ENCODE measurements at places on chromosomes 13 and 19. TPM values are rescaled to one million over a fixed set of nuclear protein-coding genes. Genes with fewer than 3 reads are reported as not detected.

CACNG6 gene
- polyA plus RNA-seq: not detected

FBXW9 gene
- polyA plus RNA-seq: 6.4 TPM

RFPL4A gene
- not detected for polyA plus RNA-seq

RASGRP4 gene
- not detected for polyA plus RNA-seq

TMPRSS9 gene
- not detected for polyA plus RNA-seq

TEX101 gene
- not detected for polyA plus RNA-seq

LGALS7B gene
- not detected for polyA plus RNA-seq

MUC16 gene
- polyA plus RNA-seq: not detected

DNA sequence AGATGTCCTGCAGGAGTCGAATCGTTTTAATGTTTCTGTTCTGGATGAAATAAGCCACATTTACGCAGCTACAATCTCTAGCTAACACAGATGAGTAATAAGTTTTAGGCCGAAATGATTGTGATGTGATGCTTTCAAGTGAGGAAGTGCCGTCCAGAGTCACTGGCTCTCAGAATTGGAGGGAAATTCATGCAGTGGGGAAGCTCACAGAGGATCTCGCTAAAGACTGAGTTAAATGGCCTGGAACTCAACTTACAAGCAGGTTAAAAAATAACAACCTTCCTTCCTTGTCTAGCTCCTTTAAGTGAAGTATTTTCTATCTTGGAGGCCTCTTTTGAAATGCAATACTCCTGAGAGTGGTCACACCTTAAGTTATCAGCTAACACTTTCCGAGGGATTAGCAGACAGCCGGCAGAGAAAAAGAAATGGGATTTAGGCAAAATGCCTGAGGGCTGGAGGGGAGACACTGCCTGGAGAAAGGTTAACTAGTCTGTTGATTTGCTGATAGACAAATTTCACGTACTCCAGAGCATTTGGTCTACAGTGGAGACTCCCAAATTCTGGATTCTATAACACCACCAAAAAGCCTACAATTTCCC, 74.2 kb downstream of the IRS2 start:
- no peak overlapping the region for H3K27ac ChIP-seq
- no peaks in the 10 kb centered on the region for H3K36me3 ChIP-seq
- H3K4me1 ChIP-seq: peaks cover 21% of the 10 kb centered on the region
- DNase-seq: no peak
- no peak overlapping the region for H3K4me3 ChIP-seq

GRCh38 chr13:20424949-20425348, 100.7 kb downstream of the CRYL1 start:
- H3K4me1 ChIP-seq: peaks cover 12% of the 10 kb centered on the region
- H3K27me3 ChIP-seq: no peaks in the 10 kb centered on the region
- DNase-seq: no peak
- H3K27ac ChIP-seq: no peak overlapping the region
- no peak overlapping the region for H3K4me3 ChIP-seq
- peaks cover 17% of the 10 kb centered on the region for H3K36me3 ChIP-seq

DNA sequence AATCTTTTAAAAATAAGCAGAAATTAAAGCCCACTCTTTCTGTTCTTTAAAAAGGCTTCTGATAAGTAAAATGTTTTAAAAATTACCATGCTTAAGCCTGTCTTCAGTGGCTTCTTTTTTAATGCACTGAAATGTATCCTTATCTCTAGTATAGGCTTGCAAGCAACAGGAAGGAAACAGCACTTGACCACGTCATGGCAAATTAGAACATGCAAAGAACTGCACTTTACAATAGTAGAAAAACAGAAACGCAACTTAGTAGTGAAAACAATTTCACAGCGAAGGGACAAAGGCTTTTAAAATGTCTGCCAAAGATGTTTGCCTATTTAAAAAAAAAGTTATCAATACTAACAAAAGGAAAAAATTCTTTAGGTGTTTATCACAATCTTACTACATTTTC, 36.3 kb downstream of the ELF1 start:
- H3K27me3 ChIP-seq: peaks cover 8% of the 10 kb centered on the region
- H3K4me1 ChIP-seq: peaks cover 77% of the 10 kb centered on the region
- H3K4me3 ChIP-seq: peak overlapping the region; percentile 93
- DNase-seq: peak; percentile 75
- peaks cover 3% of the 10 kb centered on the region for H3K36me3 ChIP-seq

- no peaks in the 10 kb centered on the region for H3K4me1 ChIP-seq
- H3K4me3 ChIP-seq: no peak overlapping the region
- H3K27me3 ChIP-seq: no peaks in the 10 kb centered on the region
- no peak for DNase-seq
- H3K27ac ChIP-seq: no peak overlapping the region
Observed at GRCh38 chr13:30529085-30529834, 63.5 kb upstream of the HMGB1 start.

GRCh38 chr13:51158880-51159518, 47.9 kb upstream of the C13orf42 start:
- peaks cover 6% of the 10 kb centered on the region for H3K27me3 ChIP-seq
- no peak overlapping the region for H3K27ac ChIP-seq
- no peak overlapping the region for H3K4me3 ChIP-seq
- no peaks in the 10 kb centered on the region for H3K36me3 ChIP-seq
- DNase-seq: no peak

DNA sequence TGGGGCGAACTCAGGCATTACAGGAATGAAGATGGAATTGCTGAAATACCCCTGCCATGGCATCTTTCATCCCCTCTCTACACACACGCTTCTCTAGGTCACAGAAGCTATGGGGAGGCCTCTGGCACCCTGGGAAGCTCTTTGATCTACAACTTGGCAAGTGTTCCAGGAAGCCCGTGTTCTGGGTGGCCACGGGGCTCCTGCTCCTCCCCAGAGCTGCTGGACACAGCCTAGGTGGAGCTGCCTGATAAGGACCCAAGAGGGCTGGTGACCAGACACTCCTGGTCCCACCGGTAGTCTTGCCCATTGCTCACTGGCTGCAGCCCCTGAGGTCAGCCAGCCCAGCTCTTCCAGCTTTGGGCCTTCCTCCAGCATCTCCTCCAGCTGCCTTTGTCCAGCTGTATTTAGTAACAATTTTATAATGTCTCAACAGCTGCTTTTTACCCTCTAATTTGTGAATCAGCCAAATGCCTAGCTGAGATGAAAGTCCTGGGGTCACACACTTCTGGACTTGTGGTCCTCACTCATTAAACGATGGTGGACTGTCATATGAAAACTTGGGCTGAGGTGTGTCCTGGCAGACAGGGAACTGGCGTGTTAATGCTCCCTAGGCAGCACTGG, 72.8 kb upstream of the SPATA13 start:
- H3K27me3 ChIP-seq: peaks cover 2% of the 10 kb centered on the region
- no peaks in the 10 kb centered on the region for H3K4me1 ChIP-seq
- no peak for DNase-seq
- no peak overlapping the region for H3K4me3 ChIP-seq
- H3K36me3 ChIP-seq: no peaks in the 10 kb centered on the region

GRCh38 chr19:34402074-34402600, 2.1 kb upstream of the PDCD2L start:
- H3K27me3 ChIP-seq: peaks cover 3% of the 10 kb centered on the region
- H3K4me3 ChIP-seq: no peak overlapping the region
- DNase-seq: no peak
- peaks cover 3% of the 10 kb centered on the region for H3K36me3 ChIP-seq
- H3K27ac ChIP-seq: no peak overlapping the region

DNA sequence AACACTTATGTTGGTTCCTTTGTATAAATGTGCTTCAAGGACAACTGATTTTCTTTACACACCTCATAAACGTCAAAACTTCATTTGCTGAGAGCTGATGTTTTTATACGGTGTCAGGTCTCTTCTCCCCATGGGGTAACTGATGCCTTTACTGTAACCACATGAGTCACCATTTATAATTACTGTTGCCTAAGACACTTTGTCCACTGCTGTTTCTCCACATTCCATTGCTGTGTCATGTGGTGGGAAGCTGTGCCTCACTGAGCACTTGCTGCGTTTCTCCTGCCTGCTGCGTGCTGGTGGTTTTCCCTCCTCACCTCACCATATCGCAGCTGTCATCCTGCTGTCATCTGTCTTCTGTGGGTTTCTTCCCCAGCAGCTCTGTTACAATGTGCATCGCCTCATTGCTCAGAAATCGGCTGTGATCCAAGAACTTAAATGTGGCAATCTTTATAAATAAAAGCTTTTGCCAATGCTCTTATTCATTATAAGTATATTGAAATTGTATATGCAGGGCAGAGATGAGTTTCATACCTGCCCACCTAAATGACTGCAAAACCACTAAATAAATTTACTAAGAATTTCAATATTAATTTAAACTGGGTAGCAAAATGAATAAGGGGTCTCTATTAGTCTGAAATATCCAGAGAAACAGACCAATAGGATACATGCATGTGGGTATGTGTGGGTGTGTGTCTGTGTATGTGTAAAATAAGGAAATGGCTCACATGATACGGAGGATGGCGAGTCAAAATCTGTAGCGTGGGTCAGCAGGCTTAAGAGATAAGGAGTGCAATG, 547.0 kb upstream of the SLITRK5 start:
- H3K27ac ChIP-seq: no peak overlapping the region
- DNase-seq: no peak
- no peaks in the 10 kb centered on the region for H3K27me3 ChIP-seq
- H3K4me3 ChIP-seq: no peak overlapping the region
- H3K36me3 ChIP-seq: no peaks in the 10 kb centered on the region

GRCh38 chr19:50568728-50569698, 778 bp upstream of the LRRC4B start:
- no peak for DNase-seq
- H3K27me3 ChIP-seq: peaks cover 12% of the 10 kb centered on the region
- H3K4me3 ChIP-seq: no peak overlapping the region
- no peaks in the 10 kb centered on the region for H3K4me1 ChIP-seq

GRCh38 chr13:76813891-76814290, 72.3 kb downstream of the KCTD12 start:
- no peaks in the 10 kb centered on the region for H3K36me3 ChIP-seq
- peaks cover 3% of the 10 kb centered on the region for H3K27me3 ChIP-seq
- no peak overlapping the region for H3K4me3 ChIP-seq
- no peak overlapping the region for H3K27ac ChIP-seq
- H3K4me1 ChIP-seq: no peaks in the 10 kb centered on the region
- DNase-seq: no peak

- peaks cover 43% of the 10 kb centered on the region for H3K27me3 ChIP-seq
- peak overlapping the region; percentile 8 for H3K4me3 ChIP-seq
- no peak overlapping the region for H3K27ac ChIP-seq
- H3K4me1 ChIP-seq: peaks cover 8% of the 10 kb centered on the region
- DNase-seq: no peak
- H3K36me3 ChIP-seq: no peaks in the 10 kb centered on the region
Observed at GRCh38 chr13:112071723-112072533, 5.0 kb downstream of the SOX1 start.

DNA sequence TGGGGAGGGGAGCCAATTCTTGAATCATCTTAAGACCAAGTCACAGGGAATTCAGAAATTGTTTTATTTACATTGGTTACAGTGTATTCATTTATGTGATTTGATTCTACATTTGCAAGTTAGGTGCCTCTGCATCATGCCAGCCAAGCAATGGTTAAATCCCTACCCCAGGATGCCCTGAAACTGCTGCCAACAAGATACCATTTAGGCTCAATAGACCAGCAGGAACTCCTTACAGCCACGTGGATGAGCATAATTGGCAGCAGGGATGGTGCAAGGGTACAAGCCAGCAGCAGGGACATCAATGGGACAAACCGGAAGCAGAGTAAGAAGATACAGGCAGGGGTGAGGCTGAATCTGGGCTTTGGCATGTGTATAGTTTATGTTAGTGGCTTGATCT, 72.4 kb upstream of the NBEA start:
- H3K36me3 ChIP-seq: no peaks in the 10 kb centered on the region
- no peaks in the 10 kb centered on the region for H3K27me3 ChIP-seq
- H3K4me3 ChIP-seq: no peak overlapping the region

- H3K27me3 ChIP-seq: peaks cover 6% of the 10 kb centered on the region
- peaks cover 11% of the 10 kb centered on the region for H3K4me1 ChIP-seq
- no peak overlapping the region for H3K27ac ChIP-seq
- no peak overlapping the region for H3K4me3 ChIP-seq
- no peak for DNase-seq
Observed at GRCh38 chr19:52946322-52947310, 16.1 kb downstream of the ZNF816 start.

DNA sequence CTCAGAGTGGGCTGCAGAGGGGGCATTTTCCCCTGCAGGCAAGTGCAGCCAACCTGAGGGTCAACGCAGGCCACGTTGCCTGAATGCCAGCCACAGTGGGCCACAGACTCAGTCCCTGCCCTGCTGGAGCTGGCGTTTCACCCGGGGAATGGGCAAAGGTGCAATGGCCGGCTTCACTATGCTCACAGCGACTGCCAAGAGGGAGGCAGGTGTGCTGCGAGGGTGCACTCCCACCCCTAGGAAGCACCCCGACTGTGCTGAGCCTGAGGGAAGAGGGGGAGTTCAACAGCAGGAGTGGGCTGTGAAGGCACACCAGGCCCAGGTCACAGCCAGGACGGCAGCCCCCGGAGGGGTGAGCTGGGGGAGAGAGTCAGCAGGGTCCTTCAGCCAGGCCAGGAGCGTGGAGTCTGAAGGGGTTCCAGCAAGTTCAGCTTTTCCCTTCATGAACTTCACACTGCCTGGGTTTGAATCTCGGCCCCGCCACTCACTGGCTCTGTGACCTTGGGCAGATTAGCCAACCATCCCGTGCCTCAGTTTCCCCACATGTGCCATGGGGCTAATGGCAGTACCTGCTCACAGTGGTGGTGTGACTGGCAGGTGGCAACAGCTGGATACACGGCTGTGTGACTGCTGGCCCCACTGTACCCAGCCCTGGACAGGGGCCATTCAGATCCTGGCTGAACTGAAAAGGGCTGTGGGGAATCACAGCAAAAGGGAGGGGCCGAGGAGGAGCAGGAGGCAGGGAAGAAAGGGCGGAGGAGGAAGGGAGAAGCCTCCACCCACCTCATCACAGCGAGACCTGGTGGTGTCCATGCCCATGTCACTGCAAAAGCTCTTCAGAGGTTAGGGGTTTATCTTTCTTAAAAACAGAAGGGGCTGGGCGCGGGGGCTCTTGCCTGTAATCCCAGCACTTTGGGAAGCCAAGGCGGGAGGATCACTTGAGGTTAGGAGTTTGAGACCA, 7.6 kb downstream of the TRAPPC6A start:
- peaks cover 2% of the 10 kb centered on the region for H3K36me3 ChIP-seq
- no peaks in the 10 kb centered on the region for H3K27me3 ChIP-seq
- peak overlapping the region; percentile 77 for H3K4me3 ChIP-seq
- H3K4me1 ChIP-seq: peaks cover 24% of the 10 kb centered on the region
- DNase-seq: no peak

GRCh38 chr13:97234236-97234635, 12.1 kb downstream of the MBNL2 start:
- no peak for DNase-seq
- peaks cover 89% of the 10 kb centered on the region for H3K4me1 ChIP-seq
- H3K27me3 ChIP-seq: no peaks in the 10 kb centered on the region

DNA sequence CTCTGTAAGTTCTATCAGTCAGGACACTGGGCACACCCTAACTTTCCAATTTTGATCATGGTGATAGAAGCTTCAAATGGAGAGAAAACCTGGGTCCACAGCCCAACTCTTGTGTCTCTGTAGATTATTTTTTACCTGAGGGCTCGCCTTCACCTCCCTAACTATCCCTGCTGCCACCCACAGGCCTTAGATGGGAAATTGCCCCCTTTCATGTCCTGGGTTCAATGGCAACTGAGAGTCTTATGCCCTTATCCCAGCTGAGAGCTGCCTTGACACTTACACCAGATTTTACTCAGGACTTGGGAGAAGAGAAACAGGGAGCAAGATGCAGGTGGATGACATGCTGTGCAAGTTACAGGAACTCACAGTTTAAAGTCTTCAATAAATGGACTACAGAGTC, 81.7 kb downstream of the RAP2A start:
- no peaks in the 10 kb centered on the region for H3K27me3 ChIP-seq
- peaks cover 8% of the 10 kb centered on the region for H3K36me3 ChIP-seq
- DNase-seq: no peak
- H3K4me3 ChIP-seq: no peak overlapping the region
- H3K4me1 ChIP-seq: no peaks in the 10 kb centered on the region
- H3K27ac ChIP-seq: no peak overlapping the region
